ENCODE measurements at places on chromosomes 2 and 18. TPM values are rescaled to one million over a fixed set of nuclear protein-coding genes. Genes with fewer than 3 reads are reported as not detected.

The HOXD4 gene
- not detected for polyA plus RNA-seq

The THUMPD2 gene
- 2.8 TPM for polyA plus RNA-seq

- no peak for DNase-seq
Measured at GRCh38 chr2:113724010-113724409, 32.4 kb downstream of the SLC35F5 start.

The DHRS9 gene
- 10.0 TPM for polyA plus RNA-seq

The HOXD1 gene
- polyA plus RNA-seq, result not detected

- no peak for DNase-seq
Measured at GRCh38 chr2:140481136-140481535, 1649.7 kb downstream of the LRP1B start.

GRCh38 chr2:177633111-177633510 is 240.5 kb downstream of the AGPS start:
- DNase-seq, result no peak

DNA sequence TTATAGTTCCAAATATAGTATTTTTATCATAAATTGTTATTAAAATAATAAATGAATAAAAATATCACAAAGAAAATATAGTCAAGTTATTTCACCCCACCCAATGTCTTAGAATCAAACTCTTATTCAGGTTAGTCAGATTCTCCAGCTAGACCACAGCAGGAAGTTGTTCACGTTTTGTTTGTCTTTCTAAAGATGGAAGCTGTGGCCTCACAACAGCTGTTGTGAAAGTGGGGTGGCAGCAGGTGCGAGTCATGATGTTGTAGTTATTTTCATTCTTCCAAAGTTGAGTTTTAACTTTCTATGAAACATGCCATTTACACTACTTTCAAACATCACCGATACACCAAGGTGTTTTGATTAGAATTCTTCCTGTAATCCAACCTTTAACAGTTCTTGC is 272.9 kb downstream of the SLC8A1 start:
- DNase-seq, result peak; percentile 6

GRCh38 chr2:174577967-174578589 is 19.5 kb downstream of the WIPF1 start:
- peak; percentile 71 for DNase-seq

The ASB18 gene
- not detected for polyA plus RNA-seq

DNA sequence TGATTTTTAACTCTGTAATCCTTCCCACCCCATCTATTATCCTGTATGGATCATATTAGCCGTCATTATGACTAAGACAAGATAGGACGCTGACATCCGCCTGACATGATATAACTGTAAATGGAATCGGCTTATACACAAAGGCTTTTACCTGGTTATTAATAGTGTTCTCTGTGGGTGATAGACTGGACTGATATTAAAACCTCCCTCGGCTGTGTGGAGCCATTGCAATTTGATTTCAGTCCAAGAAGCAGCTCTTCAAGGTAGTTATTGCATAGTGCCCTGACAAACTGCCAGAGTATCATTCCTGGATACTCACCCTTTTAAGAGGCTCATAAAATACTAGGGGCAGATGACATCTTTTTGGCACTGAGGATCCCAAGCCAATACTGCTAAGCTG is 226.1 kb upstream of the HNRNPA3 start:
- no peak for DNase-seq

DNA sequence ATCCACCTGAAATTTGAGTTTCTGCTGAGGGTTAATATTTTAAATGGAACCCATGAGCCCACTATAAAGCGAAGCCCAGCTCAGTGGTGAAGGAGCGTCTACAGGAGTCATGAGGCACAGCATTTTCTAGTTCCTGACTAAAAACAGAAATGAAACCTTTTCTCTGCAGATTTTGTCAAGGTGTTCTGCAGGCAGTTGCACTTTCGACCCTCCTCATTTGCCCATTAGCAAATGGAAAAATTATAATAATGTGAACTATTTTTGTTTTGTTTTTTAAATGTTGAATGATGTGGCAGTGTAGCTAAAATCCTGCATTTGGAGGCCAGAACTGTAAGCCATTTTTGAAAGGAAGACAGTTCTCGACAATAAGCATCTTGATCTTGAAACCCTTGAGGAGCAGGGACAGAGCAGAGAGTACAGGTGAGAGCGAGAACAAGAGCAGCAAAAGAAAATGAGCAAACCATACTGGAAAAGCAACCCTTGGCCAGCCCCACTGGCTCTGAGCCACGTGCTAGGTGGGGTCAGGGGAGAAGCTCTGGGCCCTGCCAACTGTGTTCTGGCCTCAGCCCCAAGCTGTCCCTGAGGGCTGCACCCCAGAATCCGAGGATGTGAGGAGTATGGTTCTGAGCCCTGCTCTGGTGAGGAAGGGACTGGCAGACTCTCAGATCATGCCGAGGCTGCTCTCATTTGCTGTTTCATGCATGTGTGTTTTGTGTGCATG is 26.4 kb upstream of the COPS8 start:
- DNase-seq, result no peak

The DSEL gene
- polyA plus RNA-seq, result 0.05 TPM

DNA sequence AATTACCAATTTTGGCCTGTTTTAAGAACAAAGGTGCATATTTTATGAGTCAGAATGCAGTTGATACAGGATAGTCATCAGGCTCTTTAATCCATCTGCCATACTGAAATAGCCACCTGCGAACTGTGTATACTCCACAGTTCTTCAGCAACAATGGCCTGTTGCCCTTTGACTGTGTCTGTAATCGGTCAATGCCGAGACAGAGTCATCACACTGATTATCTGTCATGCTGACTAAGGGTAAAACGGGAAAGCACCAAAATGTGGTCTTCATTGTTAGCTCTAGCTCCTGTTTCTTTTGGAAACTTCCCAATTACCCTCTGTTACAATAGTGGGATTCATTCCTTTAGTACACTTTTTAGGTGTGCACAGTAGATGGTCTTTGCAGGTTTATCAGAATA is 871.7 kb downstream of the DPP10 start:
- DNase-seq, result no peak

- DNase-seq, result peak; percentile 32
Measured at GRCh38 chr18:3286159-3286558, 24.2 kb downstream of the MYL12B start.

- DNase-seq, result no peak
Measured at GRCh38 chr2:2523461-2524347, 192.6 kb upstream of the MYT1L start.

- DNase-seq, result no peak
Measured at GRCh38 chr2:3636586-3637310, 21.3 kb upstream of the ALLC start.

The FHL2 gene
- not detected for polyA plus RNA-seq

- DNase-seq, result no peak
Measured at GRCh38 chr2:168075446-168075845, 171.9 kb downstream of the STK39 start.

The LRRC30 gene
- polyA plus RNA-seq, result not detected

DNA sequence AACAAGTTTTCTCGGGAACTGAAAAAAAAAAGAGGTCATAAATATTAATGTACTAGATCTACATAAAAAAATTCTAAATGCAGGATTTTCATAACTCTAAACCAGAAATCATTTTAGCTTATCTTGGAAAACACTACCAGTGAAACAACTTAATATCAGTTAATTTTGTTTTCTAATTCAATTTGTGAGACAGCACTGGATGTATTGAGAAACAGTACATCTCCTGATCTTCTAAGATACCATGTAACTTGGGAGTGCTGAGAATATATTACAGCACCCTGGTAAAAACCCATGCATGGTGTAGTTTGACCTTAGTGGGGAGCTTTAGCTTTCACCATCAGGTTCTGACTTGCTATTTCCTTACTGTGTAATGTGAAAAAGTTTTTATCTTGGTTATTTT is 129.6 kb downstream of the NRXN1 start:
- DNase-seq, result no peak

DNA sequence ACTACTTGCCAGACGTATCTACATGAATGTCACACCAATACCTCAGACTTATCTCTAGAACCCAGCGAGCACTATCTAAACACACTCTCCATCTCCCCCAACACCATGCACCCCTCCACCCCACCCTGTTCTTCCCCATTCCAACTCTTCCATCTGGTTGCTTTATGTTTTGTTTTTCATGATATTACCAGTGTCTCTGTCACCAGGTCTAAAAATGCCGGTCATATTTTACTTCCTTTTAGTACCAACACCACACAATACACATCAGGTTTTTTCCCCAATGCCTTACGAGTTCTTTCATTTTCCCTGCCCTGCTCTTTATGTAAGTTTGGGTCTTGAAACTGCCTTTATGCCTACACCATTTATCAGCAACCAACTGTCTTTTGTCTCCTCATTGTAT is 10.2 kb upstream of the ITGA4 start:
- DNase-seq, result no peak

- no peak for DNase-seq
Measured at GRCh38 chr18:74714791-74715190, 117.1 kb downstream of the ZNF407 start.

GRCh38 chr2:58702302-58702885 is 461.3 kb upstream of the FANCL start:
- DNase-seq, result no peak

DNA sequence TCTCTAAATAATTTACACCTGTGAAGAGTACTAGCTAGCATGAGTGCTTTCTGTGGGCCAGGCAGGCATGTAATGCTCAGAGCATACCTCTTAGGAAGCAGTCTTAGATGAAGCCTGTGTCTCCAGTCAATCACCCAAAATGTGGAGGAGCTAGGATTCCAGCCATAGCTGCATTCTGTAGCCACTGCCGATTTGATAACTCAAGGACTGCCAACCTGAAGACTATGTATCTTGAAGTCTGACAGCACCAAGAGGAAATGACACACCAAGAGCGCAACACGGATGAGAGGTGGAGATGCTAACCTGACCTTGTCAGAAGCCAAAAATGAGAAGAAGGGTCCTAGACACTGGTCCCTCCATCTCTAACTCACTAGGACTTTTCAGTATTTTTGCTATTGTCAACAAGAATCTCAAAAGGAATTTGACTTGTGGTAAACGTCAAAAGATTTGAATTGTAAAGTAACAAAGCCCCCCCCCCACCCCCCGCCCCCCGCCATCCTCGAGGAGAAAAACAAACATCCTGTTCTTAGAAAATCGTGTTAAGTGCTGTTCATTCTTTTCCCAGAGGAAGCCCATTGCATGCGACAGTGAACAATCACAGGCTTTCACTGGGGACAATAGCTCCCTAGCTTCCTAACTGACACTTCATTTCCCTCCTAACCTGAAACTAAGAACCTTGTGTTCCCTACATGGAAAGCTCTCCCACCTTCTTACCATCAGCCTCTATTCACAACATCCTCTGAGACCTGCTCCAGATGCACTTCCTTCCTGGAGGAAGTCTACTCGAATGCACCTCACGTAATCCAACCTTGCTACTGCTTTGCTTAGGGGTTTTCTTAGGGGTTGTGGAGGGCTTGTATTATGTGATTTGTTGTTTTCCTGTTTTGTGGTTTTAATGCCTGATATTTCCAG is 14.7 kb downstream of the CDC42EP3 start:
- DNase-seq, result no peak

The PPP1R1C gene
- polyA plus RNA-seq, result not detected

DNA sequence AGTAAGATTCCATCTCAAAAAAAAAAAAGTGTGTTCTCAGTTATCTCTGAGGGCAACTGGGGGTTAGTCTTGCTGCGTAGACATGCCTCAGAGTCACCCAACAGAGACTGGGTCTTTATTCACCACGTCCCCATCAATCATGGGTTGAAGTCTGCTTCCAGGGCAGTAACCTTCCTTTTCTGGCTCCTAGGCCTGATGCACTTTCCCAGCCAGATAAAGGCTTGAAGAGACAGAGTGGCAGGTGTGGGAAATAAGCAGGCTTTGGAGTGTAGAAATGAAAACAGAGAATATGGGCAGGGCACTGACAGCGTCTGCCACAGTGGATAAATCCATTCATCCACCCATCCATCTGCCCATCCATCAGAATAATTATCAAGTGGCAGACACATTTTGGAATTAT is 134.1 kb upstream of the LGALSL start:
- DNase-seq, result no peak

DNA sequence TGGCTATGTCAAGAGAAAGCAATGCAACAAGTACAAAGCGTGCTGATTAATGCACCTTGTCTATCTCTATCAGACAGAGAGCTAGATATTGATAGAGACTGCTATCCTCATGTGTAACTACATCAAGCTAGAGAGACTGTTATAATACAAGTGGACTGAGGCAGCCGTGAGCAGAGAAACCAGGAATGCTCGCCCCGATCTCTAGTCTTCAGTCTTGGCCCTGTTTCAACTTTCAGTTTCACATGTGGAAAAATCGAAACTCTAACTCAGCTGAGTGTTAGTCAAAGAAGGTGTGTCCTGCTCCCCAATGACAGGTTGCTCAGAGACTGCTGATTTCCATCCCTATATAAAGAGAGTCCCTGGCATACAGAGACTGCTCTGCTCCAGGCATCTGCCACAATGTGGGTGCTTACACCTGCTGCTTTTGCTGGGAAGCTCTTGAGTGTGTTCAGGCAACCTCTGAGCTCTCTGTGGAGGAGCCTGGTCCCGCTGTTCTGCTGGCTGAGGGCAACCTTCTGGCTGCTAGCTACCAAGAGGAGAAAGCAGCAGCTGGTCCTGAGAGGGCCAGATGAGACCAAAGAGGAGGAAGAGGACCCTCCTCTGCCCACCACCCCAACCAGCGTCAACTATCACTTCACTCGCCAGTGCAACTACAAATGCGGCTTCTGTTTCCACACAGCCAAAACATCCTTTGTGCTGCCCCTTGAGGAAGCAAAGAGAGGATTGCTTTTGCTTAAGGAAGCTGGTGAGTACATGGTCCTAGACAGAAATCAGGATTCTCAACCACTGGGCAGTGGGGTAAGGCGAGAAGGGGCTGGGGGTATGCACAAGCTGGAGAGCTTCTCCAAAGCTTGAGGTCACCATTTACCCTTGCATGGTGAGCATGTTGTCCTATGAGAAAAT is at the start of gene RSAD2:
Gene RSAD2 (plus strand): TSS at position 376 of the 903 bp plus-strand sequence. CDS start 24 bp downstream, at position 400.
- DNase-seq, result peak; percentile 47

The IL1RL2 gene
- polyA plus RNA-seq, result not detected

DNA sequence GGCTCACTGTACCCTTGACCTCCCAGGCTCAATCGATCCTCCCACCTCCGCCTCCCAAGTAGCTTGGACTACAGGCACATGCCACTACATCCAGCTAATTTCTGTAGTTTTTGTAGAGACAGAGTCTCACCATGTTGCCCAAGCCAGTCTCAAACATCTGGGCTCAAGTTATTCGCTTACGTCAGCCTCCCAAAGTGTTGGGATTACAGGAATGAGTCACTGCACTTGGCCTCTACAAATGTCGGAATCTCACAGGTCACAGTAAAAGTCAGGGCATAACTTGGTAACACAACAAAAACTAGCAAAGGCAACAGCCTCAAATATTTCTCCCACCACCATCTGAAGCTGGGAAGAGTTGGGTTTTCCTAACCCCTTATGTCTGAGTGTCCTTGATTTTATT is 25.3 kb downstream of the SCG2 start:
- DNase-seq, result no peak

GRCh38 chr2:45960057-45960863 is 308.8 kb downstream of the PRKCE start:
- DNase-seq, result no peak

DNA sequence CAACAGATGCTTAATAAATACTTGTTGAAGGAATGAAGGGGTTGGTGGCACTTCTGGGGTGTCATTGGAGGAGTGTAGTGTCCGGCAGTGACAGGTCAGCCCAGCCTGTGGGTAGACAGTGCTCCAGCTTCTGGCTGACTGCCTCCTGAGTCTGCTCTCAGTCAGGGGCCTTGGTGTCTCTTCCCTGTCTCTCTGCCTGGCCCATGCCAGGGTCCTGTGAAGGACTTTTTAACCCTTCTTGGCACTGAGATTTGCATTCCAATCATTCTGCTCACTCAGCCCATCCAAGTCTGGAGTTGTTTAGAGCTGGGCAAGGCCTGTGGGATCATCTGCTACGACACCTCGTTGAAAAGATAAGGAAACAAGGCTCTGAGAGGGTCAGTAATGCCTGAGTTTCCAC is 1.4 kb upstream of the KCNK3 start:
- no peak for DNase-seq

GRCh38 chr2:15706424-15706823 is 114.8 kb downstream of the DDX1 start:
- no peak for DNase-seq

Data from CD14-positive monocyte (primary cell).